Activated CD4-positive, alpha-beta memory T cell treated with anti-CD3 and anti-CD28 coated beads, Interleukin-2, amount 10 ng/mL, durations not matched to agents 7 days and 5 days (primary cell): ENCODE measurements at places on chromosomes 11 and 22. TPM values are rescaled to one million over a fixed set of nuclear protein-coding genes. Genes with fewer than 3 reads are reported as not detected.
A peak's percentile ranks its signal among the peaks of the same experiment; 100 is the strongest.

DNA sequence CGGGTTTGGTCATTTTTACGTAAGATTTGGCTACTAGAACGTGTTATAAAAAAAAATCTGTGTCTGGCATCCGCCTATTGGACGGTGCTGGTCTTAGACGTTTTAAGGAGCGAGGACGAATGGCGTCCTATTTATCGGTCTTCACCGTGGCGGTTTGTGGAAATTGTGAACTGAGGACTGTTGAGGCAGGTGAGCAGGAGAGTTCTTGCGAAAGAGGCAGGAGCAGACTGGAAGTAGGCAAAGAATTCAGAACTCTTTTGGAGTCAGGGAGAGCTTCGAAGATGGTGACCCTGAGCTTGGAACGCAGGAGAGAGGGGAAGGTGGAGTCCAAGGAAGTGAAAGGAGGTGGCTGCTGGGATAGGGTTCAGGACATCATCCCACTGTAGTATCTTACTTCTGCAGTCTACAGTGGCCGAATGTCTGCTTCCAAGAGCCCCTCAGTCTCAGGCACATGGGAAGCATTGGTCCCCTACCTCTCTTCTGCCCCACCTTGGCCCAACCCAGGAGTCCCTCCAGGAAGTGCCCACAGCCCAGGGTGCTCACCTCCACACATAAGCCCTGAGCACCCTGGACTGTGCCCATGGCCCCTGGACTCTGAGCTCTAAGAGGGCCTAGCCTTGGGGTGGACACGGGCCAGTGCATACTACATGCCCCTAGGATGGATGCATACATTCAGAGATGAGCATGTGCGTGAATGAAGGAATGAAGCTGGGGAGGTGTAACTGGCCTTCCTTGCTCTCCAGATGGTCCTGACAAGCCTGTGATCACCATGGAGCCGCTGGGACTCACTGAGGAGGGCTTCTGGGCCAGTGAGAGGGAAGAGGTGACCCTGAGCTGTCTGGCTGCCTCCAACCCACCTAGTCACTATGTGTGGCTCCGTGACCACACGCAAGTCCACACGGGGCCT is 3.7 kb downstream of the VSIG10L2 start:
- H3K4me3 ChIP-seq, result no peak overlapping the region
- no peaks in the 10 kb centered on the region for H3K36me3 ChIP-seq
- DNase-seq, result no peak
- H3K27ac ChIP-seq, result no peak overlapping the region
- H3K4me1 ChIP-seq, result no peaks in the 10 kb centered on the region
- H3K27me3 ChIP-seq, result no peaks in the 10 kb centered on the region

DNA sequence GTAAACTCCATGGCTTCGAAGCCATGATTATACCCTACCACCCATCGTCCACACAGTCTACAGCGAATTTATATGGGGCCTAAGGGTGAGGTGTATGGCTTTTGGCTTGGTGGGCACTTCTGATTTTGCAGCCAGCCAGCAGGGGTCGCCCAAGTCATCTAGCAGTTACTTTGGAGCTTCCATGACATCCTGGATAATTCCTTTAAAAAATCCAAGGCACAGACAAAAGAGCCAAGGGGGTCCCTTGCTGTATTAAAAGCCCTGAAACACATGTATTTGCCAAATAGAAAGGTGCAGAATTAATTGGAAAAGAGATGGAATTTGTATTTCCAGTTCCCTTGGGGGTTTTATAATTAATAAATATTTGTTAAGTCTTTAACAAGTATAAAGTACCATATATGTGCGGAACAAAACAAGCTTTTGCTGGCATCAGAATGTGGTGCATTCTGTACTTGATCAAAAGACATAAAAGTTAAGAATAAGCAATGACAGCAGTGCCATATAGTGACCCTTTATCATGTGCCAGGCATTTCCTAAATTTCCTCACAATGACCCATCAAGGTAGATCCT is 132.8 kb upstream of the PITPNB start:
- no peak overlapping the region for H3K27ac ChIP-seq
- DNase-seq, result peak; percentile 28

- peaks cover 47% of the 10 kb centered on the region for H3K36me3 ChIP-seq
- peaks cover 17% of the 10 kb centered on the region for H3K4me1 ChIP-seq
- H3K27ac ChIP-seq, result no peak overlapping the region
- DNase-seq, result no peak
- no peaks in the 10 kb centered on the region for H3K27me3 ChIP-seq
- H3K4me3 ChIP-seq, result no peak overlapping the region
Observed at GRCh38 chr11:78071717-78072116, 7.9 kb downstream of the NDUFC2 start.

DNA sequence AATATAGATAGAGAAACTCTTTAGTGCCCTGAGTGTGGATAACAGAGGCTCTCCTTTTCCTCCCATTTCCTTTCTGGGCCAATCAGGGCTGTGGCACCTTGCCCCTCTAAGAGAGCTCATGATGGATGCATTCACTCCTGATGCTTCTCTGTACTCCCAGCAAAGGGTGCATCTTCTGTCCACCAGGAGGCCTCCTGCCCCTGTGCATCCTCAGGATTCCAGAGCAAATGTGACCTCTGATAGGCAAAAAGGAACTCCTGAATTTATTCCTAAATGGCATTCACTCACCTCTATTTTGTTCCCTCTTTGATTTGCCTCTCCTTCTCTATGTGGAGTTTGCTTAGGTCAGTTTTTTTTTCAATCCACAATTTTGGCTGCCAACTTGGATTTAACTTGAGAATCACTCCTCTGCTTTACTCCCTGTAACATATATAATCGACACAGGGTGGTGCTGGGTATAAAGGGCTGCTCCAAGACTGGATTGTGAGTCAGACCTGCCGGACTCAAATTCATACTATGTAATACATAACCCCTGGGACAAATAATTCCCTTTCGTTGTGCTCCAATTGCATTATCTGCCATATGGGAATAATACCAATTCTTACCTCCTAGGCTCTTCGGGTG is 1.1 kb upstream of the MRGPRX4 start:
- H3K27me3 ChIP-seq, result peaks cover 40% of the 10 kb centered on the region
- no peak overlapping the region for H3K27ac ChIP-seq
- H3K36me3 ChIP-seq, result no peaks in the 10 kb centered on the region
- no peak for DNase-seq

GRCh38 chr11:45056529-45056928 is 89.9 kb upstream of the PRDM11 start:
- no peaks in the 10 kb centered on the region for H3K27me3 ChIP-seq
- no peak overlapping the region for H3K27ac ChIP-seq
- H3K4me3 ChIP-seq, result no peak overlapping the region
- no peak for DNase-seq

- DNase-seq, result no peak
- H3K27ac ChIP-seq, result no peak overlapping the region
- peaks cover 21% of the 10 kb centered on the region for H3K36me3 ChIP-seq
- H3K4me1 ChIP-seq, result peaks cover 17% of the 10 kb centered on the region
- no peaks in the 10 kb centered on the region for H3K27me3 ChIP-seq
Observed at GRCh38 chr22:45190202-45190872, 26.6 kb downstream of the NUP50 start.

OR6A2 gene
- not detected for total RNA-seq

GRCh38 chr11:61693922-61694601 is 13.9 kb downstream of the DAGLA start:
- DNase-seq, result no peak
- peaks cover 29% of the 10 kb centered on the region for H3K4me1 ChIP-seq
- H3K27ac ChIP-seq, result no peak overlapping the region
- H3K27me3 ChIP-seq, result peaks cover 2% of the 10 kb centered on the region

PDGFB gene
- 6.4 TPM for total RNA-seq

DNA sequence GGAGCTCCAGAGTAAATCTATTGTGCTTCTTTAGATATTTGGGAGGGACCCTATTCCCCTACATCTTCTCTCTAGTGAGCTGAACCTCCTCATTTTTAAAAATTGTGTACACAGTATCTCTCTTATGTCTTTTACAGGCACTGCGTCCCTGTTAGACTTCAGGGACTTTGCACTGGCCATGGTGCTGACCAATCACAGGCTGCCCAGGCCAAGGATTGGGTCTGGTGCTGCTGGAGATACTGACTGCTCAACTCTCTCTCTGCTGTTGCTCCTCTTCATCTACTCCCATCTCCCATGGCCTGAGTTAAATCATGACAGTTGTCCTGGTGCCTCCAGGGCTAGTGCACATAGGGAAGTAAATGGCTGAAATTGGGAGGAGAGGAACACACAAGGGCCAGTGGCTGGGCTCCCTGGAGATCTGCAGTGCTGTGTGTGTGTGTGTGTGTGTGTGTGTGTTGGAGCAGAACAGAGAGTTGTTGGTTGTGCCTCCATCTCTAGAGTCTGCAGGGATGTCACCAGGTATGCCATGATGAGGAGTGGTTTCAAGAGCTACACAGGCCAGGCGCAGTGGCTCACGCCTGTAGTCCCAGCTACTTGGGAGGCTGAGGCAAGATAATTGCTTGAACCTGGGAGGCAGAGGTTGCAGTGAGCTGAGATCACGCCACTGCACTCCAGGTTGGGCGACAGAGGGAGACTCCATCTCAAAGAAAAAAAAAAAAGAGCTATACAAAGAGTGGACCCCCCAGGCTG is 155.3 kb downstream of the ST3GAL4 start:
- H3K4me3 ChIP-seq, result no peak overlapping the region
- H3K36me3 ChIP-seq, result no peaks in the 10 kb centered on the region
- DNase-seq, result no peak
- no peak overlapping the region for H3K27ac ChIP-seq
- H3K4me1 ChIP-seq, result no peaks in the 10 kb centered on the region
